ENCODE measurements at places on chromosomes 16 and 17.

DNA sequence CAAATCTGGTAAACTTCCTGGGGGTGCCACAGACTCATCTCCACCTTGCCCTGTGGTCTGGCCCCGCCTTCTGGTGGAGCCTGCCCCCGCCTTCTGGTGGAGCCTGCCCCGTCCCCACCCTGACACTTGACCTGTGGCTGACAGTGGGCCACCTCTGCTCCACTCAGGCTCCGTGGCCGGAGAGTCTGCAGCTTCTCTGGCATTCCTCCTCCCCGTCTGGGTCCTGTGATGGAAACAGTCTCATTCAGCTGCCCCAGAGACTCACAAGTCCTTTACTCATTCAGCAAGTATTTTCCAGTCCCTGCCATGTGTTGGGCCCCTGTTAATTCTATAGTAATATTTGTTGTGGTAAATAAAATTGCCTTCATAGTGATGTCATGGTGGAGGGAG, 21.0 kb upstream of the G6PC1 start:
- peak; percentile 22 for DNase-seq

- DNase-seq = peak; percentile 47
Measured at GRCh38 chr16:22370038-22370820, 4.2 kb downstream of the CDR2 start.

DNA sequence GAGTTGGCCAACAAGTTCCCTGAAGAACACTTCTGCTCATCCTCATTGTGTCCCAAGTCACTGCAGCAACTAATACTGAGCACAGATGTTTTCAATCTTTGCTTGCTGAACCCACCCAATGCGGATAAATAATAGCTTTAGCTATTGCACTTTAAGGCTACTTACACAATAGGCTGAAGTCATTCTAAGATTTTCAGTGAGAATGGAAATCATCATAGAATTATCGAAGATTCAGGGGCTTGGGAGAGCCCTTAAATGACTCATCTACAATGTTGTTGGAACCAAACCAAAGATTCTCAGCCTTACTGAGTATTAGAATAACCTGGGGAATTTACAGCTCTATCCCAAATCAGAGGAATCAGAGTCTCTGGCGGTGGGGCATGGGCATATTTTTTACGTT, 51.2 kb downstream of the SYCE1L start:
- peak; percentile 37 for DNase-seq

DNA sequence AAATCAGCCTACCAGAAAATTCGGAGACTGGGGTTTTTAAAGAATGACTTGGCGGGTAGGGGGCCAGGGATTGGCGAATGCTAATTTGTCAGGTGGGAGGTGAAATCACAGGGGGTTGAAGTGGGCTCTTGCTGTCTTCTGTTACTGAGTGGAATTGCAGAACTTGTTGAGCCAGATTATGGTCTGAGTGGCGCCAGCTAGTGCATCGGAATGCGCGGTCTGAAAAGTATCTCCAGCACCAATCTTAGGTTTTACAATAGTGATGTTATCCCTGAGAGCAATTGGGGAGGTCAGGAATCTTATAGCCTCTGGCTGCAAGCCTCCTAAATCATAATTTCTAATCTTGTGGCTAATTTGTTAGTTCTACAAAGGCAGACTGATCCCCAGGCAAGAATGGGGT, 762 bp upstream of the RBL2 start:
- no peak for DNase-seq

GRCh38 chr16:4691666-4692412, 1.5 kb upstream of the NUDT16L1 start:
- DNase-seq = no peak

DNA sequence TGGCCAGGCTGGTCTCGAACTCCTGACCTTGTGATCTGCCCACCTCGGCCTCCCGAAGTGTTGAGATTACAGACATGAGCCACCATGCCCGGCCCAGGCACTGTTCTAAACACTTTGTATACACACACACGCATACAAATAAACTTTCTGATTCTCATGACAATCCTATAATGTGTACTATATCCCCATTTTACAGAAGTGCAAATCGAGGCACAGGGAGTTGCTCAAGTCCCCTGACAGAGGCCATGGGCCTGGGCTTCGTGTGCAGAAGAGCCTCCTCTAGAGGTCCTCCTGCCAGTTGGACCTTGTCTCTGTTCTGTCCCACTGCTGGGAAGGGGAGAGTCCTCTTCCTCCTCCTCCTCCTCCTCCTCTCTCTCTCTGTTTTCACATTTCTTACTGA, 9.9 kb upstream of the GPRC5B start:
- no peak for DNase-seq

DNA sequence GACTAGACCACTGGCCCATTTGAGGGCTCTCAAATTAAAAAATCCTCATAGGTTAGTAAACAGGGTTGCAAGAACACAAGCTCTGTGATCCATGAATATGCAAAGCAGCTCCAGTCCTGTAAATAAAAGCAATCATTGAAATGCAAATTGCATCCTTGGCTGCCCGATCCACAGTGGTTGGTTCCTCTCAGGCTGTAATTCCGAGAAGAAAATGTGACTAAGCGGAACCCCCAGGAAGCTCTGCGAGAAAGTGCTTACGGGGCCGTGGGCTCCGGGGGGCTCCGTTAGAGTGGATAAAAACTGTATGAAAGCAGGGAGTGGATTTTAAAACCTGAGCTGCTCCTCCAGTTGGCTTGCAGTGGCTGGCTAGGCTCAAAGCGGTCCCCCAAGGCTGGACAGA, 2.5 kb downstream of the GPRC5B start:
- no peak for DNase-seq

DNA sequence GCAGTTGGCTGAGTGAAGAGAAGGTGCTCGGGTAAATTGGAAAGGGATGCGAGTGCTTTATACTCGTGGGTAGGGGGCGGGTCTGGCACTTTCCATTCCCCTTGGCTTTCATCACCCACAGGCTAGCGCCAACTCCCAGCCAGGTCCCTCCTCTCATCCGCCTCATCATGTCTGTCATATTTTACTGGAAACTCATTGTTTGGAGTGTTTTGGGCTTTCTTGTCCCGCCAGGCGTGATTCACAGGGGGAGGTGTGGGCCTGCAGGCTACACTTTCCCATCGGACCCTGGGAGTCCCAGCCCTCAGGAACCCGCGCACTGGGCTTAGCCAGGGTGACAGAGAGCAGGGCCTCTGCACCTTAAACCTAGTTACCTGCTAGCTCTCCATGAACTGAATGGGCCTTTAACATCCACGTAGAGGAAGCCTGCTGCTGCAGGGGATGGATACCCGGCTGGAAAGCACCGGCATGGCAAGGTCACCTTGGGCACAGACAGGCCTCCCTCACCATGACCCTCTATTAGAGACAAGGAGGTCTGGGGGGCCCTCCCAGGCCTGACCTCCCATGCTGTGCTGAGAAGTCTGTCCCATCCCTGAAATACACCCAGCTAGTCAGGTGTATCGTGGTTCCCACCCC, at the start of gene KRT14:
KRT14 (minus strand) TSS at position 33 of the 633 bp plus-strand sequence. CDS start 61 bp downstream, outside the sequence.
- peak; percentile 28 for DNase-seq

- DNase-seq = no peak
Measured at GRCh38 chr17:41287050-41287449, 11.6 kb downstream of the KRTAP9-7 start.

DNA sequence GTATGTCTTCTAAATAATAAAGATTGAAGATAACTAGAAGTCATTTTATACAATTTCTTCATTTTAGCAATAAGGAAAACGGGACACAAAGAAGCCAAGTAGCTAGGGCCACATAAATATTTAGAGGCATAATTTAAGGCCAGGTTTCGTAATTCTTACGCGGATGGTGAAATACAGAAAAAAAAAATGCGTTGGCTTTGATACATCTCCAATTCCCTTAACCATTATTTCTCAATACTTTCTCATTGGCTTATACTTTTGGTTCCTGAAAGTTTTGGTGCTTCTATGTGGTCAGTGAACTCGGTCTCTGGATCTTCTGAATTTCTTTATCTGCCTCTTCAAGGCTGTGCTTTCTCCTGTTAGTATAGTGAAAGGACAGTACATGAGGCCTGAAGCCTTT, 888.1 kb downstream of the KCNJ2 start:
- DNase-seq = no peak

GRCh38 chr17:44187131-44187899, 543 bp downstream of the TMUB2 start:
- DNase-seq = peak; percentile 16

DNA sequence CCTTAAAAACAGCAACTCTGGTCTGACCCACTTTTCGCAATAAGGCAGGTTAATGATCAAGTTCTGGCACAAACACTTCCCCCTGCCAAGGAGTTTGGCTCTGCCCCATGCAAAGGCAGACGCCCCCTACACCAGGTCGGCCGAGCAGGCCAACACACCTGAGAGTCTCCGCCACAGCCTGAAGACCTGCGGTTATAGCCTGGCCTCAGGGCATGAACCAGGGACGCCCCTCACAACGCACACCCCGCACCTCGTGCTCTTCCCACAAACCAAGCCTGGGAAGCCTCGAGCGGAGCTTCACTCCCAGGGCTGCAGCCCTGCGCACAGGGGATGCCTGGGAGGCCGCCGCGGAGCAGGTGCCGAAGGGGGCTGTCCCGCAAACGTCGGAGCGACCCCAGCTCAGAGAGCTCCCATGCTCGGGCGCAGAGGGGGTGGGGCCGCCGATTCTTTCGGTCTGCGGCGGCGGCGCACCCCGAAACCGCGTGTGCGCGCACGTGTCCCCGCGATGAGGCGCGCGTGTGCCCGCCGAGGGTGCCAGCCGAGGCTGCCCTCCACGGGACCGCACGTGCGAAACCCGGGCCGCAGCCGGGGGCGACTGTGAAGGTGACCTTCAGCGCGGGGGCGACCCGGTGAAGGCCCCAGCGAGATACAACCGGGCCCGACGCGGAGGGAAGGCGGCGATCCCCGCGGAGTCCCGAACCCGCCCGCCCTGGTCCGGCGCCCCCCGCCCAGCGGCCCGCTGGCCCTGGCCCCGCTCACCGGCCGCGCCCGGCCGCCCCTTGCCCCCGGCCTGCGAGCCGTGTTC, 559 bp downstream of the CLUH start:
- DNase-seq = no peak

DNA sequence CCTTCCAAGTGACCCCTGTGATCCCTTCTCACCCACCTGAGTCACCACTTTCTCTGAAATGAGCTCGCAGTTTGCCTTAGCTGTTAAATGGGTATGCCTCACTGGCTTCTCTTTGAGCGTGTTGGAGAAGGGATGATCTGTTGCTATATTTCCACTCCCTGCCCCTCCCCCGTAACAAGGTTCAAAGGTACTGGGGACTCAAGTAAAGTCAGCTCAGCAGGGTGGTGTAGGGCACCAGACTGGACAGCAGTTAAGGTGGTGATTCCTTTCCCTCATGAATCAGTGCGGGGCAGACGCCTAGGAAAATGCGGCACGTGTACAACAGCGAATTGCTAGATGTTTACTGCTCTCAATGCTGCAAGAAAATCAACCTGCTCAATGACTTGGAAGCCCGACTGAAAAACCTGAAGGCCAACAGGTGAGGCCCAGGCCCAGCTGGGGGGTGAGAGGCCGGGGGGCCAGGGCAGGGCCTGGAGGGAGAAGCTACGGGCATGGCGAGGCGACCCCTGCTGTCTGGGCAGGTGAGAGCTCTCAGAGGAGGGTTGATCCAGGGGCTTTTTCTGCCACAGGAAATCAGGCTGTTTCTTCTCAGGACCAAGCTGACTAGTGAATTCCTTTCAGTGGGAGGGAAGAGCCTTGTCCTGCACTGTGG, 130.3 kb downstream of the RAB11FIP4 start:
- no peak for DNase-seq

DNA sequence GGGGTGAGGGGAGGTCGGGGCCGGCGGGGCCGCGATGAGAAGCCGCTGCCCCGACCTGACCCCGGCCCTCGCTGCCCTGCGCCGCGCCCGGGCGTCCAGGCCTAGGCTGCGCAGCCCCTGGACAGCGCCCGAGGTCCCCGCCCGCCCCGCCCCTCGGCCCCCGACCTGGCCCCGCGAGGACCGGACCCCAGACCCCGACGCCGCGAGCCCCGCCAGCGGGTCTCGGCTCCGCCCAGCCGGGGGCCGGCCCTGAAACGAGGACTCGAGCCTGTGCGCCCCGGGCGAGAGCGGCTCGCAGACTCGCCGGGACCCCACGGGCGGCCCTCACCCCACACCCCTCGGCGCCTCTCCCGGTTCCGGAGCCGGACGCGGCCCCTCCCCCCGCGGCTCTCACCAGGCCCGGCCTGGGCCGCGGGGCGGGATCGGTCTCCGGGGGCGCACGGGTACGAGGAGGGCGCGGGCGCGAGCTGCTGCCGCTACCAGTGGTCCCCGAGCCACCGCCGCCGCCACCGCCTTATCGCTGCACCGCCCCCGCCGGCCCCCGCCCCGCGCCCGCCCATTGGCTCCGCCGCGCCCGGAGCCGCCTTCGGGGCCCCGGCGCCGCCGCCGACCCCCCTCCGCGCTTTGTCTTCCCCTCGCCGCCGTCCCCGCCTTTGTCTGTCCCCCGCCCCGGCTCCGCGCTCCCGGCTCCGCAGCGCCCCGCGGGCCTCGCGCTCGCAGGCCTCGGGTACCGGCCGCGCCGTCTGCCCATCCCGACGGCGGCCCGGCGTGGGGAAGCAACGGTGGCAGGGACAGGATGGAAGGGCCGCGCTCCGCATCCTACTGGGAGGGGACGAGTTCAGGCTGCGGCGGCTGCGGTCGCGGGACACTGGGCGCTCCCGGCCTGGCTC, at the start of gene LIMD2:
LIMD2 (minus strand) TSS at position 488 of the 890 bp plus-strand sequence. CDS start 827 bp downstream, outside the sequence.
- DNase-seq = peak; percentile 66

GRCh38 chr17:7177191-7177953, 1.8 kb downstream of the ASGR1 start:
- peak; percentile 68 for DNase-seq

- no peak for DNase-seq
Measured at GRCh38 chr17:40561871-40562611, 3.2 kb downstream of the CCR7 start.

DNA sequence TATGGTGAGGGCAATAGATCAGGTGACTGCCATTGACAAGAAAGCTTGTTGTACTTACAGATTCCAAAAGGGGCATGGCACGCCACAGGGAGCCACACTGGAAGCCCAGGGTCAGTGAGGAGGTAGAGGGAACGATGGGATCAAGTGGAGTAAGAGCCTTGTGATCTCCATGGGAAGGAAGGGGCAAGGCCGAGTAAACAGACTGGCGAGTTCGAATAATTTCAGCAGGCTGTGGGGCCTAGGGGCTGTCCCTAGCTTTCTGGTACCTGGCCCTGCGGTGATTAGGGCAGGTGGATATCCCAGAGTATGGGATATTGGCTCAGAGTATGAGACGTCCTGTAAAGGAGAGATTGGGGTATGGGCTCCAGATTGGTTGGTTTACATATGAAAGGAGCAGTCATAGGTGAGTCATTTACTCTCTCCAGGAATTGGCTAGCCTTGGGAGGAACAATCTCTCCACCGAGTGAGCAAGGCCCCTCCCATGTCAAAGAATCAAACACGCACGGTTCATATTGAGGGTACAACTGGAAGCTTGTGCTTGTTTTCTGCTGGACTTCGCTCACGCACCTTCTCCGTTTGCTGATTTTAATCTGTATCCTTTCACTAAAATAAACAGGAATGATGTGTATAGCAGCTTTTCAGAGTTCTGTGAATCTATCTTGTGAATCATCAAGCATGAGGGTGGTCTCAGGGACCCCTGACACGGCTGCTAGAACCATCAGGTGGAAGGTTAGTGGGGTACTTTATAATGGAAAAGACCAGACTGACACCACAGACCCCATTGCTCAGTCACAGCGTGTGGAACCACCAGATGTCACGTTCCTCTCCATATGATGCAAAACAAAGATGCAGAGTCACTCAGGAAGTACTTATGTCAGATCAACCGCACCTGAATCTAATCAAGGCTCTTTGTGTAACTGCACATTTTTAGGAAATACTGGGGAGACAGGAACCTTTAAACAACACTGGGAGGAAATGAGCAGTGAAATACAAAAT, 27.9 kb downstream of the GABARAPL2 start:
- DNase-seq = peak; percentile 42

- DNase-seq = no peak
Measured at GRCh38 chr17:29699283-29699682, 76.6 kb upstream of the CORO6 start.

- no peak for DNase-seq
Measured at GRCh38 chr16:85753976-85754375, 3.1 kb upstream of the C16orf74 start.

Data from fibroblast of skin of scalp (primary cell).